Pulmonary artery endothelial cell (primary cell): ENCODE measurements at places on chromosomes 13 and 19.

DNA sequence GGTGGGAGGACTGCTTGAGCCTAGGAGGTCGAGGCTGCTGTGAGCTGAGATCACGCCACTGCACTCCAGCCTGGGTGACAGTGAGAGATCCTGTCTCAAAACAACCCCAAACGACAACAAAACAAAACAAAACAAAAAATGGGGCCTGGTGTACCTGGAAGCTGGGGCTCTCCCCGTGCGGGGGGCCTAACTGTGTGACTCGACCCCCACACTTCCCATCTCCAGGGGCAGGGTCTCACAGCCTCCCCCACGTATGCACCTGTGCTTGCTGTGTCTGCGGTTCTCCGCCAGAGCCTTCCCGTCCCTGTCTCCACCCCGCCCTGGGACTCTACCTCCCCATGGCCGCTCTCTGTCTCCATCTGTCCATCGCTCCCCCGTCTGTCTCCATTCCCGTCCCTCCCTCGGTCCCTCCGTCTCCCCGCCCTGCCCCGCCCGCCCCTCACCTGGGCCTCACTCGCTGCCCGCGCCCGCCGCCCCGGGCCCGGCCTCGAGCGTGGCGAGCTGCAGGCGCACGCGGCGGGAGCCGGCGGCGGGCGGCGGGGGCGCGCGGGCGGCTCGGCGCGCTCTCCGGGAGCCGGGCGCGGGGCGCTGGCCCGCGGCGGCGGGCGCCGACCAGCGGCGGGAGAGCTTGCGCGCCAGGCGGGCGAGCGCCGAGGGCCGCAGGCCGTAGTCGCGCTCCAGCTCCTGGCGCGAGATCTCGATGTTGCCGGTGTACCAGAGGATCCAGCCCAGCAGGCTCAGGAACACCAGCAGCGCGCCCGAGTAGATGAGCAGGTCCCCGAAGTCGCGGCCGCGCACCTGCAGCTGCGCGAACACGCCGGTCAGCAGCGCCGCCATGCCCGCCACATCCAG is 587 bp downstream of the TMEM238 start:
- peak; percentile 29 for DNase-seq

- no peak for DNase-seq
Measured at GRCh38 chr19:18292810-18293641, 11.6 kb upstream of the JUND start.

DNA sequence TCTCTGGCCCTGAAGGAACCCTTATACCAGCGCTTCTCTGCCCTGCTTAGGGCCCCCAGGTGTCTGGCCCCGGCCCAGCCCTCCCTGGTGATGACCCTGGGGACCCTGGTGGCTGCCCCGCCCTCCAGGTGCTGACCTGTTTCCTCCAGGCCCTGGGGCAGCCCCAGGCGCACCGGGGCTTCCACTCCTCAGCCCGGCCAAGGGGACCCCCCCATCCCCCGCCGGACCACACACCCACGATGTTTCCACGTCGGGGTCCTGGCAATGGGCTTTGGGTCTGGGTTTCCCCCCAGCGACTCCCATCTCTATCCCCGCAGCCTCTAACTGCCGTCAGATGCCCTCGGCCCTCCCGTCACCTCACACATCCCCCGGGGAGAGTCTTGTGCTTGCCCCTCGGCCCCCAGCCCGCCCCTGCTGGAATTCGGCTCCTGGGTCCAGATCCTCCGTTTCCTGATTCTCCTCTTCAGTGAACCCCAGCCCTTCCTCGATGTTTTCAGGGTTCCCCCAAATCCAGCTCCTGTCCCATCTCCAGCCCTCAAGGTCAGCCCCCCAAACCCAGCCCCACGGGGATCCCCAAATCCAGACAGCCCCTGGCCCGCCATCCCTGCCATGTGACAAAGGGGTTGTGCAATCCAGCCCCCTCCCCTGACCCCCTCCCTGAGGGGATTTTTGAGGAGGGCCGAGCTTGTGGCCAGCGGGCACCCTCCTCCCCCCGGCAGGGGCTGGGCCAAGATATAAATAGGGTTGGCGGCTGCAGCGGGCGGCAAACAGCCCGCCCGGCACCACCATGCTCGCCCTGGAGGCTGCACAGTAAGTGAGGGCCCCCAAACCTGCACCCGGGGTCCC is at the start of gene SPIB:
SPIB (plus strand) TSS at position 763 of the 846 bp plus-strand sequence; CDS start at position 788, 25 bp downstream.
- no peak for DNase-seq

GRCh38 chr19:17611462-17612244 is 56.2 kb downstream of the COLGALT1 start:
- no peak for DNase-seq

DNA sequence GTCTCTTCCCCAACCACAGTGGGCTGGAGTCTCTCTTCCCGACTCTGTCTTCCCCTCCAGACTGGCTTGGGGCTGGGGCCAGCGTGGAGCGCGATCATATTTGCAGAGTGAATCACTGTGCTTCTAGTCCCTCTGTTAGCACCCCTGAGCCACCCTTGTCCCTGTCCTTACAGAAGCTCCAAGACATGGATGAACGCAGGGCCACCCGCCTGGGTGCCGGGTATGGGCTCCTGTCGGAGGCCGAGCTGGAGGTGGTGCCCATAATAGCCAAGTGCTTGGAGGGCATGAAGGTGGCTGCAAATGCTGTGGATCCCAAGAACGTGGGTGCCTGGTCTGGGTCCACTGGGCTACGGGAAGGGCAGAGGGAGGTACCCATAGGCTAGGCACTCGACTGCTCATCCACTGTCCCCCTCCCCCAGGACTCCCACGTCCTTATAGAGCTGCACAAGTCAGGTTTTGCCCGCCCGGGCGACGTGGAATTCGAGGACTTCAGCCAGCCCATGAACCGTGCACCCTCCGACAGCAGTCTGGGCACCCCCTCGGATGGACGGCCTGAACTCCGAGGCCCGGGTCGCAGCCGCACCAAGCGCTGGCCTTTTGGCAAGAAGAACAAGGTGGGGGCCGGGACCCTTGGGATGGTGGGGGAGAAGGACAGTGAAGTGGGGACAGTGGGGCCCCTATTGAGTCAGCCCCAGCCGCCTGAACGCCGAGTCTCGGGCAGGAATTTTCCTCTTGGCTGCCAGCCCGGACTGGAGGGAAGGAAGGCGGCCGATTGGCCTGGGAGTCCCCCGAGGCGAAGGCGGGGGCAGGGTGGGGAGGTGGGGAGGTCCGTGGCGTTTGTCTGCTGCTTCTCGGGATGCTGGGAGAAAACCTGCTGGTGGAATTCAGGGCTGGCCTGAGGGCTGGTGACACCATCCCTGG is 5.2 kb downstream of the TRIP10 start:
- DNase-seq: no peak

DNA sequence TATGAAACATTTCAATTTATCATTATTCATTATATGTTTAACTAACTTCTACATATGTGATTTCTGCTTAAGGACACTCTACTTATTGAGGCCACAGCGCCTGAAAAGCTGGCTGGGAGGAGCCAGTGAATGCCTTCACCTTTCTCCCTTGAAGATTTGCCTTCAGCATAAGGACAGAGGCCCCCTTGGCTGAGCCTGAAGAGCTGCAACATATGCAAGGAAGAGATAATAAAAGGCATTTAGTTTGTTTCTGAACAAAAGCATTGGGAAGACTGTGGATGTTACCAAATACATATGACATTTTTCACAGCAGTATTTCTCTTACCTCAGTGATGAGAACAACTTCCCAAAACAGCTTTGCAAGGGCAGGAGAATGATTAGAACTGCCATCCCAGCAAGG is 92.1 kb downstream of the ABCC4 start:
- no peak for DNase-seq

DNA sequence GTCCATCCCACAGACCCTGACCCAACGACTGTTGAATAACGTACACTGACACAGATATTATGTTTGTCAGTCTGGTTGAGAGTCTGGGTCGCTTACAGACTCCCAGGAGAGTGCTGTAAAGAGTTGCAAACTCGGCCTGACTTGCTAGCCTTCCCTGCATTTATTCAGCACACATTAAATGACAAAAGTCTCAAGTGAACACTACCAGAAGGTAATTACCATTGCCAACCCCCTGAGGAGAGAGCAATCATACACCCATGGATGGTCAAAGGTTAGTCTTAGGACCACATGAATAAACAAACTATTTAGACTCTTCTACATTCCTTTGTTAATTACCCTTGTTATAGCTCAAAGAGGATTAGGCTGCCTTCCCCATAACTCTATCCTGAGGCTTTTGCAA is 1048.6 kb downstream of the PCDH17 start:
- DNase-seq: no peak

DNA sequence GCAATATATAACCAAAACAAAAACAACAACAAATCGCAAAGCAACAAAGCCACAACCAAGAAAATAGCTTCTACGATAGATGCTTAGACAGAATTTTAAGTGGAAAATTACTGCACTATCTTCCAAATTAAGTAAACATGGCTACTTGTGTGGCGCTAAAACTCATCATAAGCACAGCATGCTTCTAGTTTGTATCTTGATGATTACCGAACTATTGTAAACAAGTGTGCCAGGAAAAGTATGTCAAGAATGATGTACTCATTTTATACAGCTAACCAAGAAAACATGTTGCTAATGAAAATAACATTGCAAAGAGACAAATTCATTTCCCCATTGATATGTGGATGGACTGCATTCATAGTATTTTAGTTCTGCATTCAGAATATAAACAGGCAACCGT is 271.9 kb upstream of the GPC6 start:
- DNase-seq: no peak

GRCh38 chr19:46466536-46467196 is 4.7 kb downstream of the PNMA8A start:
- DNase-seq: no peak

- DNase-seq: no peak
Measured at GRCh38 chr19:33296488-33296971, 5.8 kb downstream of the CEBPA start.

GRCh38 chr13:41520660-41521630 is 63.6 kb downstream of the RGCC start:
- DNase-seq: no peak

DNA sequence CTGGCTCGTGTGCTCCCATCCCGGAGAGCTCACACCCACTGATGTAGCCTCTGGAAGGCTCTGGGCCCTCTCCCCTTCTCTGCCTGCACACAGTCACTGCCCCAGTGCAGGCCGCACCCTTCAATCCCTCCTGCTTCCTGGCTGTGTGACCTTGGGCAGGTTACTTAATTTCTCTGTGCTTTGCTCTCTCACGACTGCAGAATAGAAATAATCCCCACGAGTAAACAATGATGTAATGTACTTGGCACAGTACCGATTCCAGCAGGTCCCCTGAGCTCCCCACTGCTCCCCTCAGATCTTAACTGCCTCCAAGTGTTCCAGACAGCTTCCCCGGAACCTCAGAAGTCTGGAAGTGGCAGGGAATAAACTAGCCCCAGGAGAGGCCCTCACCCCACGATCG is 16.1 kb downstream of the LIG1 start:
- no peak for DNase-seq

DNA sequence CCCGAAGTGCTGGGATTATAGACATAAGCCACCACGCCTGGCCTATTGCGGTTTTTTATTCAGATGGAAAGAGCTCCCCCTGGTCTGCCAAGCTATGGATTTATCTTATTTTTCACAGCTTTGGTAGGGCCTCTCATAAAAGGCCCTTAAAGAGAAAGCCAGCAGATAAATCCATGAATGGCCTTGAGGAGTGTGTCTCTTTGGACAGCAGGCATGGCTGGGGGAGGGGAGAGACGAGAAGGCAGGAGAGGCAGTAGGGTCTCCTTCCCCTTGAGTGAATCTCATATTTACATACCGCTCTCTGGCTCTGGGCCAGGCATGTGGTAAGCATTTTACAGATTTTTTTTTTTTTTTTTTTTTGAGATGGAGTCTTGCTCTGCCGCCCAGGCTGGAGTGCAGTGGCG is 25.2 kb downstream of the MARK4 start:
- no peak for DNase-seq

GRCh38 chr19:49010453-49010852 is 6.4 kb downstream of the LHB start:
- no peak for DNase-seq

DNA sequence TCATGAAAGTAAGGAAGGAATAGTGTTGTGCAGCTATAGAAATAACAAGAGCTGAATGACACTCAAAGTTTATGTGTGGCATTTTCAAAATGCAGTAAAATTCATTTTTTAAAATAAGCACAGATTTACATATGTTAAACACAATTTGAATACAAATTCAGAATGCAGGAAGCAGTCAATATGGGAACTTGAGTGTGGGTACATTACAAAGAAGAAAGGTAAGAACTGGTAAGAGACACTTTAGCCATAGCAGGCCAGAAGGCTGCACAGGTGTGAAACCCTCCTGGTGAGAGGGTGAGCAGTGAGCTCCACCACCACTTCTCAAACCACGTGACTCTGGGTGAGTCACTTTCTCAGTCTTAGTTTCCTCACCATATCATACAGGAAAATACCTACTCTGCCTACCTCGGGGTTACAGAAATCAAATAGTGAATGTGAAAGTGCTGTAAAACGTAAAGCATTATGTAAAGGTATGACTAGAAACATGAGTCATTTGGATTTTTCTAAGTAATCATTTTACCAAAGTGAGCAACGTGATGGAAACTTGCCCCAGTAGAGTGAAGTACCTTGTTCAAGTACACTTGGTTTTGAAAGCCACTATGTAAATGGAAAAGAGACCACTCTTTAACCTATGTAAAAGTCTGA is 40.5 kb downstream of the USP12 start:
- DNase-seq: no peak

DNA sequence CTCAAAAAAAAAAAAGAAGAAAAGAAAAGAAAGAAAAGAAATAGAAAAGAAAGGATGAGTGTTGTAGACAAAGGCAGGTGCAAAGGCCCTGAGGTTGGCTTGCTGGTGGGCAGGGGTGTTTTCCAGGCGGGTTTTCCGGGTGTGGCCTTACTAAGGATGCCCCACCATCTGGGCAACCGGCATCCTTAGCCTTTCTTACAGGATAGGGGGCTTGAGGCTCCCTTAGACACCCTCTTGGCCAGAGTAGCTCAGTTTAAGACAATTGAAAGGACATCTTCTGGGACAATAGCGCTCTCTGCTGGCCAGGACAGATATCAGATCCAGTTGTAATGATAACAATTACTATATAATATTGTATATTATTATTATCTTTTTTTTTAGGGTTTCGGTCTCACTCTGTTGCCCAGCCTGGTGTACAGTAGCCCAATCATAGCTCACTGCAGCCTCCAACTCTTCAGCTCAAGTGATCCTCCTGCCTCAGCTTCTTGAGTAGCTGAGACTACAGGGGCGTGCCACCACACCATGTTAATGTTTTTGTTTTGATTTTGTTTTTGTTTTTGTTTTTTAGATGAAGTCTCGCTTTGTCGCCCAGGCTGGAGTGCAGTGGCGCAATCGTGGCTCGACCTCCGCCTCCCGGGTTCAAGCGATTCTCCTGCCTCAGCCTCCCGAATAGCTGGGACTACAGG is 1.4 kb upstream of the QTRT1 start:
- no peak for DNase-seq

DNA sequence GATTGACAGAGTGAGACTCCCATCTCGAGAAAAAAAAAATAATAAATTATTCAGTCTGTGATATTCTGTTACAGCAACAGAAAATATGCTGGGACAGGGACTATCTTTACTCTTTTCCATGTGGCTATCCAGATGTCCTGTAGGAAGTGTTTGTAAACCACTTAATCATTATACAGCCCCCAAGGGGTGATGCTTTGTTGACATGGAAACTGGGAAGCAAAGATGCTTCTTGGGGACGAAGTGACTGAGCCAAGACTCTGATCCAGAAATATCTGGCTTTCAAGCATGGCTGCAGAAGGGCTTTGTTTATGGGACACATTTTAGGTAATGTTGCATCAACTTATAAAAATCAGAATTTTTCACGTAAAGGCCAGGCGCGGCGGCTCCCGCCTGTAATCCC is 5.4 kb downstream of the ZNF8 start:
- no peak for DNase-seq
